ENCODE measurements at places on chromosomes 1 and 21.

DNA sequence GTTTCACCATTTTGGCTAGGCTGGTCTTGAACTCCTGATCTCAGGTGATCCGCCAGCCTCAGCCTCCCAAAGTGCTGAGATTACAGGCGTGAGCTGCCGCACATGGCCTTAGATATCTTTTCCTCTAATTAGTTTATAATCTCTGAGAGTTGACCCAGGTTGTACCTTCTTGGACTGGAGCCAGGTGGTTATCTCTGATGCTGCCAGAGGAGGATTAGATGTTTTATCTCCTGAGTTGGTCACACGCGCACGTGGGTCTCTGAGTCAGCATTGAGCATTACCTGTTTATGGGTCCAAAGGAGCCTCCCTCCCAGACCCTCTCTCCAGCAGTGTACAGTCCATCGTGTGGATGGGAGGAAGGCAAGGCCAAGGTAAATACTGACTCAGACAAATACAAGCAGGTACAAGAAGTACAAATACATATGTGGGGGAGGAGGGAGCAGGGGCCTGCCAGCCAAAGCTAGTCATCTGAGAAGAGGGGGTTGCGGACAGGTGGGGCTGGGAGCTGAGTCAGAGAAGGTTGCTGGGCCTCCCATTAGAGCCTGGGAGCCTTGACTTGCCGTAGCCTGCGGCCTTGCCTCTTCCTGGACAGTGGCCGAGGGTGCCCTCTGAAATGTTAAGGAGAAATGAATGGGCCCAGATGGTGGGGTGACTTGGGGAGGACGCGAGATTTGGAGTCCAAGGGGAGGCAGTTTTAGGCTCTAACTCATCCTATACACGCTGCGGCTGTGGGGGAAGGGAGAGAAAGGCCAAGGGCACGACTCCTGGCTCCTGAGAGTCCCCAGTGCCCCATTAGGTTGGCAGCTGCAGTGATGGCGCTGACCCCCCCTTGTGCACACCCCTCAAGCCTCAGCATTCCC, 13.1 kb downstream of the IL6R start:
- peak; percentile 62 for DNase-seq

GRCh38 chr1:32345289-32345827, 9.3 kb upstream of the MARCKSL1 start:
- no peak for DNase-seq

GRCh38 chr21:35423709-35424108, 374.6 kb upstream of the RUNX1 start:
- DNase-seq = no peak

GRCh38 chr1:85195703-85196102, 5.1 kb downstream of the SYDE2 start:
- no peak for DNase-seq

DNA sequence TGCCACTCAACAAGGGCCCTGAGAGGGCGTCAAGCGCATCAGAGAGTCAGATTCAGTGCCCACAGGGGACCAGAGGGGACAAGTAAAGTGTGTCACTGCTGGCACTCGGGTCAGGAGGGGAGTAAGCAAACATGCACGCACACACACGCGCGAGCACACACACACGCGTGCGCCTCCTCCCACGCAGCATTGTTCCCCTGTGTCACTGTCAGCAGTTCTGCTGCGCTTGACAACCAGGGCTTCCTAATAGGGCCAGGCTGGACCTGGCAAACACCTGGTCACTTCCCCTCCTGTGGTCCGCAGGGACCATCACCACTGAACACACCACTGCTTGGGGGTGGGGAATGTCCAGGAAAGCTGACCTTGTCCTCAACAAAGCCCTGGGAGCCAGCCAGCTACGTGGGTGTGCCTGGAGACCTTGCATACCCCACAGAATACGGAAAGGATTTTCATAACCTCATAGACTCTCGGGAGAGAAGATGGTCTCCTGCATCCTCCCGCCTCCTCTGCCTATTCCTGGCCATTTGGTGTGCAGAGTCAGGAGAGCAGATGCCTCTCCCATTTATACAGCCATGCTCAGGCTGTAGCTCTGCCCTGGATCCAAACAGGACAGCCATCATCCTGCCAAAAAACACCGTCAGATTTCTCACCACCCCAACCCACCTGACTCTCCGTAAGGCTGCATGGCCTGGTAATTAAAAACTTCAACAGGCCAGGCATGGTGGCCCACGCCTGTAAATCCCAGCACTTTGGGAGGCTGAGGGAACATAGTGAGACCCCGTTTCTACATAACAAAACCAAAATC, 73.2 kb downstream of the SSBP3 start:
- DNase-seq = no peak

- no peak for DNase-seq
Observed at GRCh38 chr1:48810740-48811139, 34.0 kb upstream of the BEND5 start.

GRCh38 chr1:36966242-36966641, 68.1 kb downstream of the GRIK3 start:
- DNase-seq = no peak

DNA sequence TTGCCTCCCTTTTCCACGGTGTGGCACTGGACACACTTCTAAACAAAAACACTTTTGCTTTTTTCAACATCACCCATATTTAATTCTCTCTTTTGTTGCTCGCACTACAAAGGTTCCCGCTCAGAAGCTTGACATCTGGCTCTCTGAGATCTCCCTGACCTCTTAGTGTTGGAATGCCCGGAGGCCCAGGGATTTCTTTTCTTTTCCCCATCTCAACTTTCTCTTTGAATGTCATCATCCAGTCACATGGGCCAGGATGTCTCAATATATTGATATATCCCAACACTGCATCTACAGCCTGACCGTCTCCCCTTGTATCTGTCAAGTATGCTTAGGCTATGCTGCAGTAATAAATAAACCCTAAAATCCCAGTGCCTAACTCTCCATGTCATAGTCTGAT, 54.3 kb upstream of the DESI2 start:
- DNase-seq = no peak

DNA sequence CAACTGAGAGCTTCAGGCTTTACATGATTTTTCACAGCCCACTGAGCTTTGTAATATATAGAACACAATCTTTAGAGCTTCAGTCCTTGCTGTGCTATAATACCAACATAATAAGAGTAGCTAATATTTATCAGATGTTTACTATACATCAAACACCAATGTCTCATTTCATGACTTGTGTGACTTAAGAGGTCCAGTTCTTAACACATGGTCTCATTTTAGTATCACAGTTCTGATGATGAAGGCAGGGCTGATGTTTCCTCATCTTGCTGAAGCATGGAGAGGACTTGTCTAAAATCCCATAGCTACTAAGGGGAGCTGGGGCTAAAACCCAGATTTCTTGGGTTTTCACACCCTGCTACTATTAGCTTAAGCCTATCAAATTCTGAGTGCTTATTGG, 5.5 kb downstream of the MTR start:
- no peak for DNase-seq

GRCh38 chr1:34213956-34214355, 37.2 kb downstream of the C1orf94 start:
- no peak for DNase-seq

DNA sequence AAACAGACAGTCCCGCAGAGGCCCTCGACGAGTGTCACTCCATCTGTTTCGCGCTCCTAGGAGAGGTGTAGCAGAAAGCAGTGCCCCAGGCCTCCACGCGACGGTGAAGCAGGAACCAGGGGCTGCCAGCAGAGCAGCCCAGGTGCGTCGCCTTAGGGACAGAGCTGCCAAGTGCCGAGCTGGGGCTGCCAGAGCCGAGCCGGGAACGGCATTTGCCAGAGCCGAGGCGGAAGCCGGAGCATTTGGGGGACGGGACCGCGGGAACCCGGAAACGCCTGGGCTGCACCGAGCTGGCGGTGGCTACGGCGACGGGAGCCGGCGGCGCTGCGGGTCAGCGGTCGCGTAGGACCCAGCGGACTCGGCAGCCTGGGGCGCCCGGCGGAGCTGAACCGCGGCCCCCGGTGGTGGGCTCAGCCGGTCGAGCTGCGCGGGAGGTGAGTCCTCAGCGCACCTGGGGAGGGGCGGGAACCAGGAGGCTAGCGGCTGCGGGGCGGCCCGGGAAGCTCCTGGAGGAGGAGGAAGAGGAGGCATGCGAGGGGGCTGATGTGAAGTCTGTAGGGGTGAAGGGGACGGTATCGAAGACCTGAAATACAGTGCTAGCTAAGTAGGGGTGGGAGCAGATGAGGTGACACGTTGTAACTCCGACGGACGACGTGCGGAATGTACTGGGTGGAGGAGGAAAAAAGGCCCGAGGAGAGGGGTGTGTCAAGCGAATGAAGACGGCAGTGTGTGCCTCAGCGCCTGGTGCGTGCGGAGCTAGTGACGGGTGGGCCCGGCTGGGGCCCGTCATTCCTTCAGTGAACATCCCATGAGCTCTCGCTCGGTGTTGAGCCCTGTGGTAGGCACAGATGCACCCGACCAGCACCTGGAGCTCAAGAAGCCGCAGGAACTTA, at the start of gene SLC35A3:
Gene SLC35A3, plus strand, starts transcription at position 268 of the 893 bp plus-strand sequence. CDS start 23,559 bp downstream, outside the sequence.
- peak; percentile 78 for DNase-seq

DNA sequence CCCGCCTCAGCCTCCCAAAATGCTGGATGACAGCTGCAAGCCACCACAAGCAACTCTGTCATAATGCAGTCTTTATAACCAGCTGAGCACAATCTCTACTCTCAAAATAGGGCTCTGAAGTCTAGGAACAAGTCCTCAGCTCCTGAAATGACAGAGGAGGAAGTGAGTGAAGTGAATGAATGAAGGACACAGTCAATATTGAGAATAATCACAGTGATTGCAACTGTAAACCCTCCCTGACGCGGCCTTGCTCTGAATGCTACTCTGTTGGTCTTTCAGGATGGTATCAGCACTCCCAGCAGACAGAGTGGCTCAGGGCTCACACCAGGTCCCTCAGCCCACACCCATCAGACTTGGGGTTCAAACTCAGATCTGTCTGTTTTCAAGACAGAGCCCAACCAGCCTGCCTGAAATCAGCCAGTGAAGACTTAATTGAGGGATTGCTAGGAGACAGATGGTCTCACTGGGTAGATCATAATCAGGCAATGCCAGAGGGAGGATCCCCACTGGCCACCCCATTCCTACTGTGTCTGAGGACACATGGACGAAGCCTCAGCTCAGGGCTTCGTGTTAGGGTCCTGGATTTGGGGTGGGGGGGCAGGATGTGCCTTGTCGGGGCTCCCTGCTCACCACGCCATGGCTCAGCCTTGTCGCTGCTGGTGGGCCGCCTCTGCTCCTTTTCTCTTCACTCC, 20.9 kb downstream of the RNF187 start:
- no peak for DNase-seq

DNA sequence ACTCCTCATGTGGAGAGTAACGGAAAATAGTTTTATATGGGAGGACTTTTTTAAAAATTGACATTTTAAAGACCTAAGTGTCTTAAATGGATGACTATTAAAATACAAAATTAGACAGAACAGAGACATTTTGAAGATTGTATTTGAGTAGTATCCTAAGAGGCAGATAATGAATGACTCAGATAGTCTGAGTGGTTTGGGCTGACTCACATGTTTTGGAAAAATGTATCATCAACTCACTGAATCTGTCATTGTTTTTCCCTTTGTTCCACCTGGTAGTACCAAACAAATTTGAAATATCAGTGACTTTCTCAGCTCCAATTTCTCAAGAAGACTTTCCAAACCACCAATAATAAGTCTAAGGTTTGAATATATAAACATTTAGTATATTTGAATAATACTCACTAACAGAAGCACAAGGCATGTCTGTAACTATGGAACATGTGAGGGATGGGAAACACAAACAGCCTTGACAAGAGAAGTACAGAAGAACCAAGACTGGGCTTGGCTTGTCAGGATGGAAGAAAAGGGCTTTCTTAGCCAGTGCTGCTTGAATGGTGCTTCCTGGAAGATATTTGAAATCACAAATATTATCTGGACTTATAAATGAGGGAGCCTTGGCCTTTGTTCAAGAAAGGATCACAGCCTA, 90.6 kb downstream of the SGIP1 start:
- no peak for DNase-seq
